Activated naive CD8-positive, alpha-beta T cell treated with anti-CD3 and anti-CD28 coated beads for 36 hours (primary cell): ENCODE measurements at places on chromosomes 1 and 21. TPM values are rescaled to one million over a fixed set of nuclear protein-coding genes. Genes with fewer than 3 reads are reported as not detected.

SH2D1B gene
- total RNA-seq, result not detected

GSTM1 gene
- not detected for total RNA-seq

OR10K2 gene
- total RNA-seq, result not detected

GBP3 gene
- 9.7 TPM for total RNA-seq

TIE1 gene
- total RNA-seq, result 0.14 TPM

NFASC gene
- total RNA-seq, result 0.06 TPM
